ENCODE measurements at places on chromosomes 7 and 10.

DNA sequence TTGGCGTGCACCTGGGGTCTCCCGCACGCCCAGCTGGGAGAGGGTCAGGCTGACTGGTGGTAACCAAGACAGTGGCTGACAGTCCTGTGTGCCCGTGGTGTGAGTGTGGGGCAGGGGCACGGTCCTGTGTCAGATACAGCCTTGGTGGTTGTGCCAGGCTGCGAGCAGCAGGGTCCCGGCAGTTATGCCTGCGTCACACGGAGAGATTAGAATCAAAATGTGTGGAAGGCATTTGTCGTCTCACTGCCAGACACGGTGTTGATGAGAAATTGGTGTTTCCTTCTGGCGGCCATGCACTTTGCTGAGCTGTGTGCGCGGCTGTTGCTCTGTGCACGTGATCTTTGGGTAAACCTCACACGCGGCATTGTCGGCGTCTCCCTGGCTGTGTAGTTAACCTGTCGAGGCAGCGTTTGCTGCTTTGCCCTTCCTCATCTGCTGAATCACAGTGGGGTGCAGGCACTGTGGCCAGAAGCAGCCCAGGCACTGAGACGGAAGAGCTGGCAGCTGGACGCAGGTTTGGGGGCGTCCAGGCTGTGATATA, 87.7 kb downstream of the NKX6-2 start:
- DNase-seq, result no peak

DNA sequence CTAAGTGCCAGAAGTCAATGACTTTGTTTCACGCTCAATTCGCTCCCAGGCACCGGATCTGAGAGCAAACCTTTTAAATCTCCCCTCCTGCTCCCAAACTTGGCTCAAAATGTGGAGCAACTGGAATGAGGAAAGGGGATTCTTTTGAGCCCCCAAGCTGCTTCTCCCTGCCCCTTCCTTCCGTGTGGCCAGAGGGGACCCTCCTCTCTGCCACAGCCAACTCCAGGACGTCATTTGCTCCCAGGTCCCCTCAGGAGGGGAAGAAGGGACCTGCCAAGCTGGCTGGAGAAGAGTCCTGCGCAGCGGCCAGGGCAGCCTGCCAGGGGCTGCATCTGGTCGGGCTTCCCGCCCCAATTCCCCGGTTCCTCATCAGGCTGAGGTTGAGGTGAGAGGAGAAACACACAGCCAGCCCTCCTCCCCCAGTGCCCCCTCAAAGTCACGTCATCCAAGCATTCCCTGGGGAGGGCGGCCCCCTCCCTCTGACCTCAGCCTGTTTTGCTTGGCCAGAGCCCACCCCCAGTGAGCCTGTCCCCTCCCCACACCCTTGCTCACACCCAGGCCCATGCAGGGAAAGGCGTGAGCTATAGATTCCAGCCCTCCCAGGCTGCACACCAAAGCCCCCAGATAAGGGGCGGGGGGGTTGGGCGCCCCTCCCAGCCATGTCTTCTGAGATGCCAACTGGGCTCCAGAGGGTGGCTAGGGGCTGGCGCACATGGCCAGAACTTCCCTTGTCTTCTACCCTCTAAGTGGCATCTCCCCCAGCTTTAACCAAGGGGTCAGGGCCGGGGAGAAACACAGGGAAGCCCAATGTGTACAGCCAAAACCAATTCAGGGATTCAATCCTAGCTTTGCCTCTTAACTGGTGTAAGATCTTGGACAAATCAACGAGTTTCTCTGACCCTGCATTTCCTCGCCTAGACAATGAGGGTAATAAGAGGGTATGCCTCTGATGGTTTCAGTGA, 35.0 kb downstream of the SH3PXD2A start:
- DNase-seq, result no peak

- DNase-seq, result no peak
Measured at GRCh38 chr10:122513053-122513452, 47.5 kb upstream of the DMBT1 start.

- no peak for DNase-seq
Measured at GRCh38 chr10:22618078-22618785, 96.1 kb downstream of the PIP4K2A start.

- DNase-seq, result no peak
Measured at GRCh38 chr7:69067397-69067796, 530.9 kb upstream of the AUTS2 start.

- DNase-seq, result no peak
Measured at GRCh38 chr10:124166431-124167125, 73.2 kb upstream of the CHST15 start.

Measured in hematopoietic multipotent progenitor cell treated with erythropoietin and hydrocortisone succinate and interleukin-3 and kit ligand, for 15 days (in vitro differentiated cells).